NCI-H1105 treated with DMSO at 0.1 percent for 48 hours (cell line): ENCODE measurements at places on chromosomes 5 and 9.

- DNase-seq = no peak
Observed at GRCh38 chr5:107426872-107427271, 243.9 kb downstream of the EFNA5 start.

DNA sequence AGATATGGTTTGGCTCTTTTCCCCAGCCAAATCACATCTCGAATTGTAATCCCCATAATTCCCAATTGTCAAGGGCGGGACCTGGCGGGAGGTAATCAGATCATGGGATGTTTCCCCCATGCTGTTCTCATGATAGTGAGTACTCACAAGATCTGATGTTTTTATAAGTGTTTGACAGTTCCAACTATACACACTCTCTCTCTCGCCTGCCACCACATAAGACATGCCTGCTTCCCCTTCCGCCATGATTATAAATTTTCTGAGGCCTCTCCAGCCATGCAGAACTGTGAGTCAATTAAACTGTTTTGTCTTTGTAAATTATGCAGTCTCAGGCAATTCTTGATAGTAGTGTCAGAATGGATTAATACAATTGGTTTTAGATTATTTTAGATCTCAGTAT is 475.7 kb upstream of the CYLC2 start:
- DNase-seq = no peak

GRCh38 chr9:106560540-106560939 is 302.4 kb upstream of the ZNF462 start:
- DNase-seq = no peak

GRCh38 chr5:173340451-173340850 is 12.2 kb upstream of the STC2 start:
- no peak for DNase-seq

- DNase-seq = no peak
Observed at GRCh38 chr9:113581865-113582697, 118.6 kb downstream of the RGS3 start.

DNA sequence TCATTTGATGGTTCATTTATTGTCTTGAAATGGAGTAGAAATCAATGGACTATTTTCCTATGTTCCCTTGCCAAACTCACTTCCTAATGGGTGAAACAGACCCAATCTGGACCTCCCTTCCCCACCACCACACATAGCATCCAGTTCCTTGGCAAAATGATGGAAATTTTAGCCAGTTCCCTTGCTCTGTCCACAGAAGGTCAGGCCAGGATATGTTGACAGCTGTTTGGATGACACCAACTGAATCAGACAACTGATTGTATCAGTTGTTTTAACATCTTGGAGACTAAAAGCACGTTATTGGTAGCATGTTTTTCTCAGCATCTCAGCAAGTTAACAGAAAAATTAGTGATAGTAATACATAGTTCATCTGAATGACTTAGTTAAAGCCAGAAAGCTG is 534.8 kb downstream of the PSAT1 start:
- DNase-seq = no peak

- DNase-seq = no peak
Observed at GRCh38 chr9:38683336-38683735, 36.6 kb downstream of the FAM240B start.
